ENCODE measurements at places on chromosomes 4 and X.

DNA sequence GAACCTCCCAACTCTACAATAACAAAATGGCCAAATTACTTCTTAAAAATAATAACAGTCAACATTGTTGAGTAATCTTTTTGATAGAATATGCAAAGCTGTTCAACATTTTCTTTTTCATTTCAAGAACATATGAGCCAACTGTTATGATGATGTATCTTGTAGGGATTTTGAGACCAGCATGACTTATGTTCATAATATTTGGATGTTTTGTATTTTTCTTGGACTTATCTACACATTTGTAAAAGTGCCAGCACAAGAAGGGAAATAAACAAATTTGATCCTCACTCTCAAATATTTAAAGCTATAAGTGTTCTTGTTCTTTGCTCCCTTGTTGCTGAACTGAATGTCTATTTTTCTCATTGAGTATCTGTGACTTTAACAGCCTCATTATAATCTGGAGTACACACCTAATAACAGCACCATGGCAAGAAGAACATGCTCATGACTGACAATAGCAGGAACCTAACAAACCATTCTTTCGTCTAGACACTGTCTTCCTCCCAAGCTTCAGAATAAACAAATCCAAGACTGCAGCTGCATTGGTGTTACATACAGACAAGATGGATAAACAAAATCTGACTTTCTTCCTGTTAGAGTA is 1049.7 kb downstream of the FAT4 start:
- peak; percentile 61 for DNase-seq

DNA sequence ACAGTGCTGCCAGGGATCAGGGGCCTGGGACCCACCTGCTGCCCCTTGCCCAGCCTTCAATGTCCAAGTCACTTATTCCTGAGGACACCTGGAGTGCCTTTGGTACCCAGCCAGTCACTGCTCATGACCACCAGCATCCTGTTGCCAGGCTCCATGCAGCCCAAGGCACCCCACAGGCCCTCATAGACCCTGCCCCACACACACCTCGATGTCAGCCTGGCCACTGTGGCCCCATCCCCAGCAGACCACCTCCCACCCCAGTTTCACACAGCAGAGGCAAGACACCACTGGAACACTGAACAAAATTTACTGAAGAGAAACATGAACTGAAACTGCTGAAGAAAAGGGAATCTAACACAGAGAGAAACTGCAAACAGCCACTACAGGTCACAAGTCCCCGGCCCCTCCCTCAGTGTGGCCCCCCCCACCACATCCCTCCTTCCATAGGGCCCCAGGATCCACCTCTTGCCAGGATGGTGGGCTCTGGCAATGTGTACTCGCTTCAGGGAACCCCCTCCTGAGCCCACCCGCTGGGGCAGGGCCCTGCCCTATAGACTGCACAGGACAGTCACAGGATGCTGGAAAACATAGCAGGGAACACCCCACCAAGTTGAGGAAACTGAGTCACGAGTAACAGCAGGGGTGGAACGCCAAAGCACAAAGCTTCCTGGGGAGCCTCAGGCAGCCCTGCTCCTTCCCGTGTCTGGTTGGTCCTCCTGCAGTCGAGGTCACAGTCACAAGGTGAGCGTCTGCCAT is 5.2 kb downstream of the PNMA5 start:
- no peak for DNase-seq

DNA sequence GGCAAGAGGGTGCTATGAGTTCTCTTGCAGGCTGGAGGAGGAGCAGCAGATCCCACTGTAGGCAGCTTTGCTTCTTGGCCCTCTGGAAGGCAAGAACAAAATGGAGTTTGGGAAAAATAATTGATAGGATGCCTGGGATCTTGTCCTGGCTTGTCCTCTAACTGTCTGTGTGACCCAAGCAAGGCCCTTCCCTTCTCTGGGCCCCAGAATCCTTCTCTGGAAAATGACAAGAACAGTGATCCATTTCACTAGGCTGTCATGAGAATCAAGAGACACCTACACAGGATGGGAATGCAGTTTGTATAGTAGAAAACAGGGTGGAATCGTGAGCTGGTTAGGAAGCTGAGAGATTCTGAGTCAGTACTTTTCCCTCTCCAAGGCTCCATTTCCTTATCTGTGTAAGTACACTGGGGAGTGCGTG is 133.3 kb downstream of the PJA1 start:
- DNase-seq, result no peak

GRCh38 chrX:96002431-96002830 is 682.2 kb upstream of the DIAPH2 start:
- peak; percentile 15 for DNase-seq

DNA sequence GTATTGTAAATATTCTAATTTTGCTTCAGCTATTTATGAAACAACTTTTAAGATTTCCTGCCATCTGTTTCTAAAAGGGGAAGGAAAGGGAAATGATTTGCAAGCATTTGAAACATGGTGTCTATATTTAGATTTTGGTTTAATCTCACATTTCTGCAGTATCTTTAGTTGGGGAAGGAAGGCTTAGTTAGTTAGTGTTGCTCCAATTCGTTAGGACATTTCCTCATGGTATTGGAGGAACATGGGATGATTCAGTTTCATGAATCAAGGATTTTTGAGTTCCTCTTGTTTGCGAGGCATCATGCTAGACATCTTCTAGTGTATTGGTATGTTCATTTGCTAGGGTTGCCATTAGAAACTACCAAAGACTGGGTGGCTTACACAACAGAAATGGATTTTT is 20.5 kb upstream of the TMEM192 start:
- no peak for DNase-seq

DNA sequence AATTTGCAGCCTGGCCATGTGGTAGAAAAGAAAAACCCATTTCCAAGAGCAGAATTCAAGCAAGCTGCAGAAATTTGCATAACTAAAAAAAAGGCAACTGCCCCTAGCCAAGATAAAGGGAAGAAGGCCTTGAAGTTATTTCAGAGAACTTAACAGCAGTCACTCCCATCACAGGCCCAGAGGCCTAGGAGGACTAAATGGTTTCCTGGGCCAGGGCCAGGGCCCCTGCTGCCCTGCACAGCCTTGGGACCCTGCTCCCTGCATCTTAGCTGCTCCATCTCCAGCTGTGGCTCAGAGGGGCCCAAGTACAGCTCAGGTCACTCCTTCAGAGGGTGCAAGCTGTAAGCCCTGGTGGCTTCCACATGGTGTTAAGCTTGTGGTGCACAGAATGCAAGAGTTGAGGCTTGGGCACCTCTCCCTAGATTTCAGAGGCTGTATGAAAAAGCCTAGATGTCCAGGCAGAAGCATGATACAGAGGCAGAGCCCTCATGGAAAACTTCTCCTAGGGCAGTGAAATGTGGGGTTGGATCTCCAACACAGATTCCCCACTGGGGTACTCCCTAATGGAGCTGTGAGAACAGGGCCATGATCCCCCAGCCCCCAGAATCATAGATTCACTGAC is 6.7 kb upstream of the MID2 start:
- DNase-seq, result no peak

GRCh38 chrX:1870421-1870820 is 255.6 kb downstream of the ASMT start:
- DNase-seq, result no peak

- no peak for DNase-seq
Measured at GRCh38 chrX:131955099-131955777, 67.9 kb upstream of the STK26 start.

GRCh38 chr4:185865901-185866328 is 53.9 kb upstream of the SORBS2 start:
- peak; percentile 43 for DNase-seq

- DNase-seq, result no peak
Measured at GRCh38 chrX:18894156-18894555, 89.8 kb downstream of the PHKA2 start.

DNA sequence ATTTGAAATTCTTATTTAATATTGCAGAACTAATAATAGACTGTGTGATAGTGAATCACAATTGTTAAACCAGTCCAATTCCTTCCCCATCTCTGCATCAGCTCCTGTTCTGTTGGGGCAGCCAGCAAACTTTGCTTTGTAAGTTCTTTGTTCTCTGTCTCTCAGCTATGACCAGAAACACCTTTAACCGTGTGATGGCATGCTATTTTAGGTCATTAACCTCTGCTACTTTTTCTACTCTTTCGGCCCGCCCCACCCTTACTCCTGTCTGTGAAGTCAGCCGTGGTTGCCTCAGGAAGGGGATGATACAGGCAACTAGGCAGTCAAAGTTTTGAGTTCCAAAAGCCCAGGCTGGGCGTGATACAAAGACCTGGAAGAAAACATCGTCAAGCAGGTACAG is 51.3 kb upstream of the EGFL6 start:
- no peak for DNase-seq

DNA sequence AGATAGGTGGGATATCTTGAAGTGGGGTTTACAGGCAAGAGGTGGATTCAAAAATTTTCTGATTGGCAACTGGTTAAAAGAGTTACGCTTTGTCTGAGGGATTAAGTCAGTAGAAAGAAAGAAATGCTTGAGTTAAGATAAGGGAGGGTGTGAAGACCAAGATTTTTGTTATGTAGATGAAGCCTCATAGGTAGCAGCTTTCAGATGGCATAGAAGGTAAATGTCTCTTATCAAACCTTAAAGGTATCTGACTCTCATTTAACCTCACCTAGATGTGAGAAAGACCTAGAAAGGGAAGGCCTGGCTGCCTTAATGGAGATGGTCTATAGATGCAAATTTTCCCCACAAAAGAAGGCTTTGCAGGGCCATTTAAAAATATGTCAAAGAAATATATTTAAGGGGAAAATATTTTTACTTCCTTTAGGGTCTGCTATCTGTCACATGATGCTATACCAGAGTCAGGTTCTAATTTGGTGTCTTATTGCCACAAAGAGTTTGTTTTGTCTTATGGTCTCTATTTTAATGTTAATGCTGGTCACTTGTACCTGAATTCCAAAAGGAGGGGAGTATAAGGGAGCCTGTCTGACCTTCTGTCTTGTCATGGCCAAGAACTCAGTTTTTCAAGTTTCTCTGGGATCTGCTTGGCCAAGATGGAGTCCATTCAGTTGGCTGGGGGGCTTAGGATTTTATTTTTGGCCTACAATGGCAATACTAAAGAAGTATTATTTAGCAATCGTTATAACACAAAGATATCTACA is 699.1 kb upstream of the AMOT start:
- no peak for DNase-seq

GRCh38 chr4:8347660-8348059 is 78.1 kb downstream of the HTRA3 start:
- no peak for DNase-seq

DNA sequence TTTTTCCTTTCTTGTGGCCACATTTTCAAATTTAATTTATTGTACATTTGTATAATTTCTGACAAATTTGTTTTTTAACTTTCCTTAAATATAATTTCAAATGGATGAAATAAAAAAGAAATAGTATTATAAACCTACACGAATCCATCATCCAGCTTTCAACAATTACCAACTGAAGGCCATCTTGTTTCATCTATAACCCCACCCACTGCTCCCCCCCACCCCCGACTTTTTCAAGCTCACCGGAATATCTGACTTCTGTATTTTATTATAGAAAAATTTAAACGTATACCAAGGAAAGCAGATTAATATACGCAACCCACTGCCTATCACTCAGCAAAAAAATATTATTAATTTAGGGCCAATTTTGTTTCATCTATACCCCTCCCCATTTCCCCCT is 1.1 kb downstream of the MORF4L2 start:
- peak; percentile 20 for DNase-seq

DNA sequence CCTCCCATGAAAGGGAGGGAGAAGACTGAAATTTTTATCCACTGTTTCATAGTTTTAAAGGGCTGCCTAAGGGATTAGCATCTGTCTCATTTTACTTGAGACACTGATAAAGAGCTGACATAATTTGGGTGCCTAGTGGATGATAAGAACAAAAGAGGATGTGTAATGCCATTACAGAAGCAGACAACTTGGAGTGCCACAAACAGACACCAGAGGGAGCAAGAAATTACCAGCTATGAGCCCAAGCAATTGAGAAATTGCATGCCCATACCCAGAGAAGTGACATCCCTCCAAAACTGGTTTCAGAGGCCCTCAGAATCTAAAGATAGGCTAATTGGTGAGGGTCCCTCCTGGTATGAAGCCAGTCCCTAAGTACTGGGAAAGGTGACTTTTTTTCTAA is 38.5 kb upstream of the POU3F4 start:
- DNase-seq, result peak; percentile 0

DNA sequence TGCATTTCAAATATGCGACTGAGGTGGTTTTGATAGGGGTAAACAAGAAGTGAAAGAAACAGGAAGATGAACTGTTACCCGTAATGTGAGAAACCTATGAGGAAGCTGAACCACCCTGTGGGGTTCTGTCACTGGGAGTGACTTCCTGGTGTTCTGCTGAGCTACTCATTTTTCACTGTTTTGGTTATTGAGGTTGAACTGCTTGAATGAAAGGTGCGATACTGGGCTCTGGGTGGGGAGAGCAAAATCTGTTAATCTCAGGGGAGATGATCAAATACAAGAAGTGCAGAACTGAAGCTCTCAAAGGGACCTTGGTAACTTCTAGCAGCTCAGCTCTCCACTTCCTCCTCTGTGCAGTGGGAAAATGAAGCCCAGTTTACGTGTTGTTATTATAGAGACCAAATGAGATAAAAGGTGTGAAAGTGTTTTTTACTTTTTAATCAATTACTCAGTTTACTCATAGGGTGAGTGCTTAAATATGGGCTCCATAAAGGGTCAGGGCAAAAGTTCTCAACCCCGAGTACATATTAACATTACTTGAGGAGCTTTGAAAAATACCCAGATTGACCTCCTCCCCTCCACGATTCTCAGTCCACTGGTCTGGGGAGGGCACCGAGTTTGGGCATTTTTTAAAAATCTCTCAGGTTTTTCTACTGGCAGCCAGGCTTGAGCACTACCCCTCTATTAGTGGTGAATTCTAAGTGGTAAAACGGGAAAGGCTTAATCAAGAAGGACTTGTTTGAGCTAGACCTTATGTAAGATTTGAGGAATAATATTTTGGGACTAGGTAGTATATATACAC is 66.7 kb downstream of the COQ2 start:
- no peak for DNase-seq

DNA sequence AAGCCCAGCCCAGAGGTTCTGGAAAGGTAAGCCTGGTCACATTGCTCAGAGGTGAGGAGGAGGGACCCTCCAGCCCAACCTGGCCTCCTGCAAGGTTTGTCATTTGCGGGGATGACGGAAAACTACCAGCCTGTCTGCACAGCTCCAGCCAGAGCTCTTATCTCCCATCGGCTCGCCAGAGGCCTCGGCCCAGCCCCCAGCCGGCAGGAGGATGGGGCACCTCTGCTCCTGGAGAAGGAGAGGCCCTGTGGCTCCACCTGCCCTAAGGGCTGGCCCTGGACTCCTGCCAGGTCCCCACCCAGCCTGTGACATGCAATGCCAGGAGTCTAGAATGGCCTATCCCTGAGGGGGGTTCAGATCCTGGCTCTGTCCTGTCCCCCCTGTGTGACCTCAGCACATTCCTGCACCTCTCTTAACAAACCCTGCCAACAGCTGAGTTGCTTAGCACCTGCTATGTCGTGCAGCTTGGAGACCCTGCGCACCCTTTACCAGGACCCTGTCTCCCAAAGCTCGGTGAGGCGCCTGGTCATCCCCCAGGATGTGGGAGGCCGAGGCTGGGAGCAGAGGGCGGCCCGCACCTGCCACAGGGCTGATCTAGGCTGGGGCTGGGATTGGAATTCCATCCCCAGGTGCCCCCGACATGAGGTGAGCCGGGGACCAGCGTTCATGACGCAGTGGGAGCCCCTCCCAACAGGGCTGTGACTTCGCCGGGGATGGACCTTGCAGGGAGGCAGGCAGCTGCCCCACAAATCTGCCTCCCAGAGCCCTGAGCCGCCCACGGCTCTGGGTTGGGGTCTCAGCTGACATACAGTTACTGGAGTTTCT is 14.4 kb downstream of the ADRA2C start:
- DNase-seq, result no peak

- no peak for DNase-seq
Measured at GRCh38 chrX:111207851-111208250, 62.4 kb downstream of the CAPN6 start.

GRCh38 chr4:34466411-34466810 is 1777.9 kb downstream of the ARAP2 start:
- peak; percentile 11 for DNase-seq
